ENCODE measurements at places on chromosomes 6 and 20.

DNA sequence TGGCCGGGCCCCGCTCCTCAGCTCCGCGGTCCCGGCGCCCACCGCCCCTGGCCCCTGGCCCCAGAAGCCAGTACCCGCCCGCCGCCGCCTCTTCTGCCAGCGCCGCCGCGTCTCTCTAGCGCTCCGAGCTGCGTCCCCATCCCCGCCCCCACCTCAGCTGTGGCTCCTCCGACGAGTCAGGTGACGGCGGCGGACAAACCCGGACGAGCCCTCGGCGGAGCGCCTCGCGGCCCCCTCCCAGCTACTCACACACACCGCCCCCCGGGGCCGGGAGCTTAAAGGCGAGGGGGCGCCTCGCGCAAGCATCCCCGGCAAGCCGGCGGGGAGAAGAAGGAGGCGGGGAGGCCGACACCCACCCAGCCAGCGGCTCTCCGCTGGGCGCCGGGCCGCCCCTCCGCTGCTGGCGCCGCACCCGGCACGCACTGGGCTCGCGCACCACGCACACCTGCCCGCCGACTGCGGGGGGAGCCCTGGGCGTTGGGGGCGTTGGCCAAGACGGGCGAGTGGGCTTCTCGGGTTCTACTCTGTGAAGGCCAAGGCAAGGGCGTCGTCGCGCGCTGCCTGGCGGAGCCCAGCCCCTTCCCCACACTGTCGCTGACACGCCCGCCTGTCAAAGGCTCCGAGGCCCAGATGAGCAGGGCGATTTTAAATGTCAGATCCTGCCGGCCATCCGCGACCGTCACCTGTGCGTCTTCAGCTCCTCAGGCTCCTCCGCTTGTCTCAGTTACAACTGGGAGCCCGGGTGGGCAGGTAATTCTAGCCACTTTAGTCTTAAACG lies at the start of gene SNAP91:
Gene SNAP91, minus strand, starts transcription at position 132 of the 778 bp plus-strand sequence. CDS start 1,174 bp downstream, outside the sequence.
- DNase-seq = no peak

DNA sequence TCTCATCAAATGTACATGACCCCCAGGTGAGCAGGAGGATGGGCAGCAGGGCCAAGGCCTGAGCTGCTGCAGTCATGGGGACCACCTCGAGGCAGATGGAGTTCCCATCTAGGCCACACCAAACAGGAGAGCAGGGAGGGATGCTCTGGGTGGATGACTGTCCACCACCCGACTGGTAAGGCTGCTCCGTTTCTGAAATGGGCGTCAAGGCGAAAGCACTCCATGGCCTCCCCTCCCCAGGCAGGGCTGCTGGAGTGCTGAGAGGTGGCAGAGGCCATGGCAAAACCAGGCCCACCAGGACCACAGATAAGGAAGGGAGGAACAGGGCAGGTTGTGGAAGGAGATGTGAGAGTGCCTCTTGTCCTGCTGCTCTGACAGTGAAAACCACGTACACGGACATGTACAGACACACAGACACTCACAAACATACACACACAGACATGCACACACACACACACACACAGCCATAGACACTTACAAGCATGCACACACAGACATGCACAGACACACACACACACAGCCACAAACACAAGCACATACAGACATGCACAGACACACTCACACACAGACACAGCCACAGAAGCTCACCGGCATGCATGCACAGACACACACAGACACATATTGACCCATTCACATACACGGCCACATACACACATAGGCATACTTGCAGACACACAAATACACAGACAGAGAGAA lies 93.2 kb downstream of the PSMG4 start:
- no peak for DNase-seq

GRCh38 chr6:158687506-158687905 lies 37.7 kb downstream of the SYTL3 start:
- DNase-seq = no peak

DNA sequence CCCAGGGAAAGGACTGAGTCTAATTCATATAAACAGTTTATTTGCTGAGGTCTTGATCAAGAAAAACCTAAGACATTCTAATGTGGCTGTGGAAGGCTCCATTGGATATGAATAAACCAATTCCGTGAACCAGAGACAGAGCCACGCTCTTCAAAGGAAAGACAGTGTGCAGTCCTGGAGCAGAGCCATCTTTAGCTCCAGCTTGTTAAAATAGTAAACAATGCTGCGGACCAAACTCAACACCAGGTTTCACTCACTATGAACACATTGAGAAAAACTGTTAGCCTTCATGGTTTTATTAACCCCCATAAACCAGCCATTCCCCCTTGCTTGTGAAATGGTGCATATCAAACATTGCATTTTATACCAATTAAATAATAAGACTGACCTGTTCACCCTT lies 61.9 kb downstream of the COL9A1 start:
- DNase-seq = no peak

DNA sequence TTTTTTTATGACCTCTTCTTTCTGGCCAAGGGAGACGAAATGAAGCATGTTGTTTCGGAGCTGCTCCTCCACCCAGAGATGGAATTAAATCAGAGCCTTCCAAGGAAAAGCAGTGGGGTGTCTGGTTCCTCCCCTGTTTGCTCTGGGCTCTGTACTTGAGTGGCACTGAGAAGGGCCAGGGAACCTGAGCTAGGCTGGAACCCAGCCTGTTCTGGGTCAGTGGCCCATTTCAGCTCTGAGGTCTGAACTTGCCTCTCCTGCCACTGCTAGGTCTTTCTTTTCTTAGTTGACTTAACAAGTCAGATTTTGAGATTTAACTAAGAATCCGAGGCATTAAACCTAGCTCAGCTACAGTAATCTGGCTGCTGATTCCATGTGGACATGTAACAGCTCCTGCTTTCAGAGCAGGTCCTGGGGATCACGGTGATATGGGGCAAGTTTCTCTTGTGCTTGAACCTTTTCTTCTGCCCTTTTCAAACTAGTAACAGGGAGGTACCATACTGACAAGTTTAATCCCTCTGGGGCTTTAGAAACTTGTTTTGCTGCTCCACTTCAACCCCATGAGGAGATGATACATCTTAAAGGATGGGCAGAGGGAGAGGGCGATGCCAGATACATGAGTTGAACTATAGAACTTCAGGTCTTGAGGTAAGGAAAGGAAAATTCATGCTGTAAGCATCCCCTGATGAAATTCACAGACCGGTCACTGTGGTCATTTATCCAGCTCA lies 101.1 kb downstream of the SLC24A3 start:
- DNase-seq = no peak

DNA sequence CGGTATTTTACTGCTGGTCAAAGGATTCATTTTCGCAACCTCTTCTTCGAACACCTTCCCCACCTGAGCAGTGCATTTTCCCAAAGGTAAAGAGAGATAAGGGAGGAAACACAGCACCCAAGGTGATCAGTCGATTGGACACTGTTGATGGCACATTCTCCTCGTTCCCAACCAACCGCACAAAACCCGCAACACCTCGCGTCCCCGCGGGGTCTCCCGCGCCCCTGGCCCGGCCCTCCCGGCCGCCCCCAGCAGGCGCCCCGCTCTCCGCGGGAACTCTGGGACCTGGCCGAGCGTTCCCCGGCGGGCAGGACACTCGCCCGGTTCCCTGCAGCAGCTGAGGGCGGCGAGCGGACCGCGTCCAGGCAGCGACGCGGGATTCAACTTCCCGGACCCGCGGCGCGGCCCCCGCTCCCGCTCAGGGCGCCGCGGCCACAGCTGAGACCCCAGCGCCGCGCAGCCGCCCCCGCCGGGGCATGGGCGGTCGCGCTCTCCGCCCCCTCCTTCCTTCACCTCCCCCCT lies 506 bp downstream of the RGS17 start:
- no peak for DNase-seq

GRCh38 chr6:17962436-17963031 lies 24.9 kb downstream of the KIF13A start:
- DNase-seq = no peak

DNA sequence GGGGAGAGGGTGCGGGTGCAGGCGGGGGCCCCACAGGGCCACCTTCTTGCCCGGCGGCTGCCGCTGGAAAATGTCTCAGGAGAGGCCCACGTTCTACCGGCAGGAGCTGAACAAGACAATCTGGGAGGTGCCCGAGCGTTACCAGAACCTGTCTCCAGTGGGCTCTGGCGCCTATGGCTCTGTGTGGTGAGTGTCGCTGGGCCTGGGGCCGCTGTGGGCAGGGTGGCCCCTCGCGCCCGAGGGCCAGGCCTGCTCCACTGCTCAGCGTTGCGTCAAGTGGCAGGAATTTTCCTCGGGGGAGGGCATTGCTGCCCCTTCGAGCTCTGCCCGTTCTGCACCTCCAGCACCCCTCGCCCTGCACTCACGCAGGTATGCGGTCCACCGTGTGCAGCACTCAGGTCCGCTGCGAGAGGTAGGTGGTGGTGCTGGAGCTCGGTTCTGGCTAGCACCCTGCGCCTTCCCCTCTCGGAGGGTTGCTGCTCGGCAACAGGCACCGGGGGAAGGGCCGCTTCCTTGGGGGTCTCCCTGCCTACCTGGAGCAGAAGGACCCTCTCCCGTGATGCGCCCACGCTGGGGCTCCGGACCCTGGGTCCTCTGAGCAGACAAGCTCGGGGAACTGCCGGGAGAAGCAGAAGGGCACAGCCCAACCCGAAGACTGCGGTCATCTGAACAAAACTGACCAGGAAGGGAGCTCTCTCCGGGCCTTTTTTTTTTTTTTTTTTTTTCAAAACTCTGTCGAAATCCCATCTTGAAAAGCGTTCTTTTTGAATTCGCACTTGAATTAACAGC lies 674 bp downstream of the MAPK14 start:
- peak; percentile 22 for DNase-seq

- DNase-seq = no peak
Measured at GRCh38 chr20:59014680-59015389, 4.4 kb upstream of the TUBB1 start.

DNA sequence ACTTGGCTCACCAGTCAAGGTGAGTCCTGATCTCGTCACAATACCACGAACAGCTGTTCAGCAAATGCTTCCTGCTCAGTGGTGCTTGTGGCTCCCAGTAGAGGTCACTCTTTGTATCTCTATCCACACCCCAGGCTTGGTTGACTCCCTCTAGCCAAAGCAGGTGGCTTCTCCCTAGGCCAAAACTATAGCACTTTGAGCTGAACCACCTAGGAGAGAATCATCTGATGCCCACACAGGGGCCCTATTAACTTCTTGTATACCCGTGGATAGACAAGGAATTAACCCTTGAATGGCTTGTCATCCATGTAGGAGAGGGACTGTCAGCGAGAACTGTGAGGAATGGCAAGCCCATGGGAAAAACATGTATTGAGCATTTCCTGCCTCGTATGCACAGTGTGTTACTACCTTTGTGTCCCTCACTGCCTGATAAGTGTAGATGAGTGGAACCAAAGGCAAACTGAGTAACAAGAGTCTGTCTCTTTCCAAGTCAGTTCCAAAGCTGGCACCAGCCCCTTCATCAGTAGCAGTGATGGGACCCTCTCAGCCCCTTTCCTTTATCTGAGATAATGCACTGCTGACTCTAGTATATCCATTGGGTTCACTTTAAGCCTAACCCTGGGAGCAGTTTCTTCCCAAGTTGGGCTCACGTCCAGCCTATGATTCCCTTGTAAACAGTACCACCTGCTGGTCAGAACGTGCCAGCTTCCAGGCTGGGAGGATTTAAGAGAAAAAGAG lies 42.5 kb downstream of the EIF2S2 start:
- DNase-seq = peak; percentile 23

GRCh38 chr20:47188540-47188939 lies 168.0 kb downstream of the ZMYND8 start:
- no peak for DNase-seq

- no peak for DNase-seq
Measured at GRCh38 chr6:106702451-106703110, 73.2 kb downstream of the QRSL1 start.

DNA sequence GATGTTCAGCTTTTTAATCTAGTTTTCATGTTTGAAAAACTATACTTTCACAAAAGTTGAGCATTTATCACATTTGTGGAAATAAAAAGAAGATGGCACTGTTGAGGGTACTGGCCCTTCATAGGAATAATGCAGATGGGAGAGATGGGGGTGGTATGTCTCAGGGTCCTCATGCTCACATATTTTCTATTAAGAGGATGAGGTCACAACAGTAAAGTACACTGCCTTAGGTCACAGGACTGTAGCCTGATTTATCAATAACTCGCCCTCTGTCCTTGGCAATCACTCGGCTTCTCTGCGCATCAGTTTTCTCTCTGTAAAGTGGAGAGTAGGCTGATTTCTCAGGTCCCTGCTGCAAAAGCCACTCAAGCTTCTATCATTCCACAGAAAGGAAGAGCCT lies 55.9 kb downstream of the PPP1R3G start:
- no peak for DNase-seq

GRCh38 chr6:39294133-39294532 lies 20.1 kb downstream of the KCNK17 start:
- no peak for DNase-seq

- DNase-seq = no peak
Measured at GRCh38 chr6:106757722-106758467, 128.5 kb downstream of the QRSL1 start.

GRCh38 chr6:128446497-128446896 lies 73.9 kb downstream of the PTPRK start:
- DNase-seq = no peak

DNA sequence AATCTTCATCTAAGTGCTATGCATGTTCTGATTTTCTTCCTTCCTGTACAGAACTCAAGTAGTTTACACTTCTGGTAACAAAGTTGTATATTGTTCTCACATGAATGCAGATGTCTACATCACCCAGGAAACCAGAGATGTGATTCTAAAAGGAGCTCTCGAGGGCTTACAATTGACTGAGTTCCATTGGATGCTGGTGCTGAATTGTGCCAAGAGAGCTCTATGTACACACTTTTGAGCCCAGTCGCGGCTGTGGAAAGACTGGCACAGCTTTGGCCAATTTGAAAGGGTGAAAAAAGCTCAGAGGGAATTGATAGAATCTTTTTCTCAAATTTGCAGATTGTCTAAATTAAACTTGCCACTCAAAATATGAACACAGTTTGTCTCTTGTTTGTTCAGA lies 340.7 kb downstream of the LMBRD1 start:
- no peak for DNase-seq

GRCh38 chr6:47162793-47163192 lies 120.7 kb upstream of the ADGRF1 start:
- no peak for DNase-seq

DNA sequence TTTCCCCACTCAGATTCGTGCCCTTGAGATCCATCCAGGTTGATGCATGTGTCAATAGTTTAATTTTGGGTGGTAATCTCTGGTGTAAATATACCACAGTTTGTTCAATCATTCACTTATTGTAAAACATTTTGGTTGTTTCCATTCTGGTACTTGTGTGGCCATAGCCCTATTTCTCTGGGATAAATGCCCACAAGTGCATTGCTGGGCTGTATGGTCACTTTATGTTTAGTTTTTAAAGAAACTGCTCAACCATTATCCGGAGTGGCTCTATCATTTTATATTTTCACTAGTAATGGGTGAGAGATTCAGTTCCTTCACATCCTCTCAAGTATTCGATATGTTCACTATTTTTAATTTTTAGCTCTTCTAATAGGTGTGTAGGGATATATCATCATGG lies 60.7 kb upstream of the RNF24 start:
- no peak for DNase-seq
